ENCODE measurements at places on chromosomes 5 and 9.
A peak's percentile ranks its signal among the peaks of the same experiment; 100 is the strongest.

DNA sequence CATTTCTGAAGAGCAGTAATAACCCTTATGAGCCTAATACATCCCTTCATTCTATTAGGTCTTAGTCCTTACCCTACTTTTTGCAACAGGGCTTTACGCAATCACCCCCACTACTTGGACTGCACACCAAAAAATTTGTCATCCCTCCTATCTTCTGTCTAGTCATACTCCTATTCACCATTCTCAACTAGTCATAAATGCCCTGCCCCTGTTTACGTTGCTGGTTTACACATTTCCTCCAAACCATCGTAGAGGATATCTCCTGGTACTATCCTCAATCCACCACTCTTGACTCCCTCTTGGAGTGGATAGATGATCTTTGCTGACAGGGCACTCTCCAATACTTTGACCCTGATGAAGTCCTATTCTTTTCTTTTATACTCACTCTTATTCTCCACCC lies 98.2 kb upstream of the CCNG1 start:
- DNase-seq: no peak

DNA sequence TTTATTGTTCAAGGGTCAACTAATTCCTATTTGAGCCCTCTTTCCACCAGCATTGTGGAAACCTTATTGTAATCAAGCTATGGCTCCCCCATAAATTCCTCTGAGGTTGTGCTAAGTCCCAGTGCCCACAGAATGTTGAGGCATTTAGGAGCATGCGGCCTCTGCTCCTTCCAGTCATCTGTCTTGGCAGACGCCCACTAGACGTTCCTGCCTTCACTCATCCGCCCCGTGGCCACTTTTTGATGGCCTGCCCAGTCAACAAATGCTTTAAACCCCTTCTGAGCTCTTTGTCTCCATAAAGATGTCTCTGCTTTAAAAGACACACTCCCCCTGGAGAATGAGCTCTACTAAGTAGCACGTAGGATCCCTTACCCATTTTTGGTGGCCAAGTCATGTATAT lies 104.7 kb downstream of the GAS1 start:
- no peak for DNase-seq

DNA sequence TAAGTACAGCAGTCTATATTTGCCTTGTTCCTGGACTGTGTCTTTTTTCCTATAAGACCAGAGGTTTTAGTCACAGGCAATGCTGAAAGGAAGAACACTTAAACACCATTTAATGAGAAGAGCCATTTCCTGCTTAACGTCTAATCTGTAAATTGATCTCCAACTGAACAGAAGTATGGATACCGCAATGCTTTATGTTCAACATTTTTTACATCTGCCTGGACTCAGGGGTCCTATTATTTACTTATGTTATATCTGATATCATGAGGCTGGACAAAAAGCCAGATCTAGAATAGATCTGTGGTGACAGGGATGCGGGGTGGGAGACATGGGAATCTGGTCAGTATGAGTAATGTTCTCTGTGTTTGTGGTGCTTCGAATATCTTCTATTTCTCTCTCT lies 334.6 kb upstream of the MPDZ start:
- DNase-seq: no peak

GRCh38 chr9:109239240-109239639 lies 72.2 kb upstream of the FRRS1L start:
- DNase-seq: no peak

GRCh38 chr5:34865091-34865490 lies 26.1 kb downstream of the TTC23L start:
- DNase-seq: no peak

DNA sequence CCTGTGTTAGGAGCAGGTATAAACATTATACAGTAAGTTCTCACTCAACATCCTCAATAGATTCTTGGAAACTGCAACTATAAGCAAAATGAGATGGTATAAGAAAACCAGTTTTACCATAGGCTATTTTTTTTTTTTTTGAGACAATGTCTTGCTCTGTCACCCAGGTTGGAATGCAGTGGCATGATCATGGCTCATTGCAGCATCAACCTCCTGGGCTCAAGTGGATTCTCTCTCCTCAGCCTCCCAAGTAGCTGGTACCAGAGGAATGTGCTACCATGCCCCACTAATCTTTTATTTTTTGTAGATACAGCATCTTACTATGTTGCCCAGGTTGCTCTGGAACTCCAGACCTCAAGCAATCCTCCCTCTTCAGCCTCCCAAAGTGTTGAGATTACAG lies 50.1 kb upstream of the ADRB2 start:
- no peak for DNase-seq

DNA sequence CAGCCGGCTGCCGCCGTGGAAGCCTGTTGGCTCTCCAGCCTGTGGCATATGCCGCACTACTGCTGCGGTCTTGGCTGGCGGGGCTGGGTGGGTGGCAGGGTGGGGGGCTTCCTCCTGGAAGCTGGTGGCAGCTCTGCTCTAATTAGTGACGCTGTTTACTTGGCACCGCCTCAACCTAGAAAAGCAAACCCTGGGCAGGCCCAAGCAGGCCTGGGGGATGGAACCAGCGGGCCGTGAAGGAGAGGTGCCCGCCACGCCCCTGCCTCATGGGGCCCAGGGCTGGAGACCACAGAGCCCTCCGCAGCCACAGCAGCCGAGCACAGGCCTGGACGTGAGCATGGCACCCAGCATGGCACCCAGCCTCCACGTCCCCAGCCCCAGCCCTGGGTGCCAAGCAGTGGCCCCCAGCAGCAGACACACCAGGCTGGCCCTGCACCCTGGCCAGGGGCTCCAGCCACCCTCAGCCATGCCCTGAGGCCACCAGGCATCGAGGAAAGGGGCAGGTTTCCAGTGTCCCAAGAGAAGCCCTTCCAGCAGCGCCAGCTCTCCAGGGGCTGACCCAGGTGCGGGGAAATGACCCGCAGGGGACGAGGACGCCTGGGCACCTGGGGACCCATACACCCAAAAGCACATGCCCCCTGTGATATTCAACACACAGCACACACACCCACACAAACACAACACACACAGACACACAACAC lies 5.4 kb upstream of the CCDC187 start:
- DNase-seq: peak; percentile 68

DNA sequence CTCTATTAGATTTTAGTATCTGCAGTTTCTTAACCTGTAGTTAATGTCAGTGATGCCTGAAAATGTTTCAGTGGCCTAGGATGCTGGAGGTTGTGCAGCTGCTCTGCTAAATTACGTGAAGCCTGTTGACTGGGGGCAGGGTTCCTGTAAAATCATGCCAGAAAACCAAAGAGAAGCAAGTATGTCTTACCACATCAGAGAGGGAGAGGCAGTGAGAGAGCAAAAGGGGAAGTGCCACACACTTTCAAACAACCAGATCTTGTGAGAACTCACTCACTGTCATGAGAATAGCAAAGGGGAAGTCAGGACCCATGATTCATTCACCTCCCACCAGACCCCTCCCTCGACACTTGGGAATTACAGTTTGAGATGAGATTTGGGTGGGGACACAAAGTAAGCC lies 83.9 kb upstream of the CYLC2 start:
- no peak for DNase-seq
